ENCODE measurements at places on chromosomes 6 and 20. TPM values are rescaled to one million over a fixed set of nuclear protein-coding genes. Genes with fewer than 3 reads are reported as not detected.

DNA sequence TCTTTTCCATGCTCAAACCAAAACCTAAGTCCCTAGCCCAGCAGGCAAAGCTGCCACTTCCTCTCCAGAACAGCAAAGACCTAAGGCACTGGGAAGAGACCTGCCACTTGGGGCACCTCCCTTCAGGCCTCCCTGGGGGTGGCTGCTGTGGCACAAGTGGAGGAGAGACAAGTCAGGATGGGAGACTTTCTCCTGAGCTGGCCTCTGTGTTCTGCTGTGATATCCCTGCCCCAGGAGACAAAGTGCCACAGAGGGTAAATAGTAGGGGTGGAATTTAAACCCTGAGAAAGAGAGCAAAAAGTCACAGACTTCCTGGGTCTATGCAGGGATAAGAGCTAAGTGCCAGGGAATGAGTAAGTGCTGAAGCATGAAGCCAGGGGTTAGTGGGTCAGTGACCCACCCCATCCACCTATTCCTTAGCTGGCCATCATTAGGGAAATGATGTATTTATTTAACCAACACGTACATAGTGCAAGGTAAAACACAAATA, 84.2 kb downstream of the MRPL14 start:
- no peak for DNase-seq

DNA sequence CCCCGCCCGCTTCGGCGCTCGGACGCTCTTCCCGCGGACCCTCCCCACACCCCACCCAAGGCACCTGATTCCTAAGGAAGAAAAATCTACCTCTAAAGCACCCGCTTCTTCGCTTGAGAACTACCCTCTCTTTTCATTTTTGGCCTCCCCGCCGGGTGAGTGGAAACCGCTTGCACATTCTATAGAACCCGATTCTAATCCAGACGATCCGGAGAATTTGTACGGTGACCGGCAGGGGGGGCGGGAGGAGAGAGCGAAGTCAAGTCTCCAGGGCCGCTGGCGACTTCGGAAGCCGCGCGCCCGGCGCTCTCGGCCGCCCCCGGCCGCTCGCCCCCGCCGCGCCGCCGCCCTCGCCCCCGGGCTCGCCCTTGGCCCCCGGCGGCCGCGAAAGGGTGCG, at the start of gene RBM24:
RBM24 (plus strand) TSS at position 262 of the 397 bp plus-strand sequence. CDS start 221 bp downstream, outside the sequence.
- peak; percentile 75 for DNase-seq

DNA sequence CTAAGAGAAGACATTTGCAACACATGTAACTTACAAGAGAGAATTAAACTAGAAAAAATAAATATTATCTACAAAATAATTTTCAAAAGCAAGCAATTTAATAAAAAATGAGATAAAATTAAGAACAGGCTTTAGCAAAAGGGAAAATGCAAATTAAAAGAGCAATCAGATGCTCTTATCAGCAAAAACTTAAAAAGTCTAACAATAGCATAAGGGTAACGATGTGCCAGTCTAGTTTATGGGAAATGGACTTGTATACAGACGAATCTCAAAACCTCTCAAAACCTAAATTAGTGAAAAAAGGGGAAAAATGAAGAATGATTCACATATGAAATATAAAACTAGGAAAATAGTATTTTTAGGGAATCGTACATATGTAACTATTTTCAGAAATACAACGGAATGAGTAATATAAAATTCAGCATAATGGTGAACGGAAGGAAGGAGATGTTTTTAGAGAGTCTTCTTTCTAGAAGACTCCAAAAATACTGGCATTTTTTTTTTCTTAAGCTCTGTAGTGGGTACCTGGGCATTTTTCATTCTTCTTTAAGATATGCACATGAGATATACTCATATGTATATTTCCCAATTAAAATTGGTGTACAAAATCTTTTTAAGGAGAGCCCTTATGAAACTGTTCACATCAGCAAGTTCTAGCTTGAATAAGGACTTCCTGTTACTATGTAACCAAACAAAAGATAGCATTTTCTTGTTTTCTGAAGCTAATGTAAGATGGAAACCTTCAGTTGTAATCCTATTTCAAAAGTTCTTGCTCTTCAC, 927 bp upstream of the MANEA start:
- DNase-seq: peak; percentile 2

DNA sequence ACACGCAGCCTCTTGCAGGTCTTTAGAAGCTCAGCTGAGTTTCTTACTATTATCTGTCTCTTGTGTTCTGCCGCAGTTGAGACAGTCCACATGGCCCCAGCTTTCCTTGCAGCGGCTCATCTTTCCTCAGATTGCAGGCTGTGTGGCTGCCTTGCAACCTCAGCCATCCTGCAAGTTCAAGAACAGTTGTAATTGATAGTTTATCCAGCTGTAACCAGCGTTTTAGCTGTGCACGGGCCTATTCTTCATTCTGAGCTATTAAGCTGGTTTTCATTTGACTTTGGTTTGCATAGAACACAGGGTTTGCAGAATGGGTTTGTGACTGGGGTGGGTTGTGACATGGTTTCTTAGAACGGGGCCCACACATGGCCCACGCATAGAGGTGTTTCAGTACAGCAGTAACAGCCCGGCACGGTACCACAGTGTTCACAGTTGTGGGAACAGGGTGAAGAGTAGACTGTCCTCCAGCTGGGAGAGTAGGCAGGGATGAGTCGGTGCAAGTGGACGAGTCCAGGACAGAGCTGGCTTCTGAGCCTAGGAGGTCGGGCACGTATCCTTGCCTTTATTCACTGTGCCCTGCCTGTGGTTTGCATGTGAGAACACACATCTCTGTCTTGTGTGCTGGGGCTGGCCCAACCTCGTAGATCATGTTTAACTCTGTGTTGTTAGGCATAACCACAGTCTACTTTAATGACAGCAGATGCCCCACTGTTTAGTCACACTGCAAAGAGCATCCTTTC, 89.2 kb downstream of the RPP40 start:
- DNase-seq: peak; percentile 67

DNA sequence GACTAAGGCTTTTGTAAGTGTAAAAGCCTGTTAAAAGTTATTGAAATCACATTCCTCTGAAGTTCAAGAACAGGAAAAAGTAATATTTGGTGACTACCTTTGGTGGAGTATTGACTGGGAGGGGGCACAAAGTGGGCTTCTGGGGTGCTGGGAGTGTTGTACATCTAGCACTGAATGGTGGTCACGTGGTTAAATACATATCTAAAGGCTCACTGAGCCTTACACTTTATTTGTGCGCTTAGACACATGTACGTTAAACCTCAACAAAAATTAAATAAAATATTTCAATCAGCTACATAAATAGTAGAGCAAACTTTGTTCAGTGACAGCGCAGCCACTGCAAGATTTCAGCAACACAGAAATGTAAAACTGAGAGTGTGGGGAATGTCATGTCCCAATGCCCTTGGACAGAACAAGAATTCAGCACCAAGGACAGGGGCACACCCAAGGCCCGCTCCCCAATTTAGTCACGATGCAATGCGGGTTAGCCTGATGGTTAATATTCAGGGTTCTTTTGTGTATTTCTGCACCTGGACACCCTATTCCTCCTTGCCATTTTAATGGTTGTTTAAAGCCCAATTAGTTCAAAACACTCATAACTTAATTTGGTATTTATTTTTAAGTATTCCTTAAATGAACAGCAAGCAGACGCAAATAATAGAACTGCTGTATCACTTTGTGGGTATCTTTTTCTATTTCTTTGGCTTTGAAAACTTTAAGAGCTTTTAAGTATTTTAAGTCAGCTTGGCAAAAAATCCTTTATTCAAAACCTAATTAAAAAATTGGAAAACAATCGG, 37.4 kb downstream of the ANGPT4 start:
- DNase-seq: peak; percentile 57

GRCh38 chr6:1995636-1996035, 249.8 kb downstream of the GMDS start:
- no peak for DNase-seq

DNA sequence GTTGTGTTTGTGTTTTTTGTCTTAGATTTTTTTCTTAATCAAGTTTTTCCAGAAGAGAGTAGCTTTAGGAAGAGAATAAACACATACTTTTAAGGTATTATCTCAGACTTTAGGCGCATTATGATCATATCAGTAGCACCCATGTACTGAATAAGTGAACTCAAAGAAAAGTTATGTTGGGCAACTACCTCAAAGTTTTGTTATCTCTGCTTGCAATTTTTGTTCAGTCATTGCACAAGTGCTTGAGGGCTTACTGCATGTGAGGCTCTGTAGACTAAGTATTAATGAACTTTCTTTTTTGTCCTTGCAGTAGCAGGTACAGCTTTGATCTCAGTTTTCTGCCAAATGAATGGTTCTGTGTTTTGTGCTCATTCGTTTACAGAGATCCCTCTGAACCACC, 189.0 kb downstream of the SLC16A10 start:
- DNase-seq: no peak

DNA sequence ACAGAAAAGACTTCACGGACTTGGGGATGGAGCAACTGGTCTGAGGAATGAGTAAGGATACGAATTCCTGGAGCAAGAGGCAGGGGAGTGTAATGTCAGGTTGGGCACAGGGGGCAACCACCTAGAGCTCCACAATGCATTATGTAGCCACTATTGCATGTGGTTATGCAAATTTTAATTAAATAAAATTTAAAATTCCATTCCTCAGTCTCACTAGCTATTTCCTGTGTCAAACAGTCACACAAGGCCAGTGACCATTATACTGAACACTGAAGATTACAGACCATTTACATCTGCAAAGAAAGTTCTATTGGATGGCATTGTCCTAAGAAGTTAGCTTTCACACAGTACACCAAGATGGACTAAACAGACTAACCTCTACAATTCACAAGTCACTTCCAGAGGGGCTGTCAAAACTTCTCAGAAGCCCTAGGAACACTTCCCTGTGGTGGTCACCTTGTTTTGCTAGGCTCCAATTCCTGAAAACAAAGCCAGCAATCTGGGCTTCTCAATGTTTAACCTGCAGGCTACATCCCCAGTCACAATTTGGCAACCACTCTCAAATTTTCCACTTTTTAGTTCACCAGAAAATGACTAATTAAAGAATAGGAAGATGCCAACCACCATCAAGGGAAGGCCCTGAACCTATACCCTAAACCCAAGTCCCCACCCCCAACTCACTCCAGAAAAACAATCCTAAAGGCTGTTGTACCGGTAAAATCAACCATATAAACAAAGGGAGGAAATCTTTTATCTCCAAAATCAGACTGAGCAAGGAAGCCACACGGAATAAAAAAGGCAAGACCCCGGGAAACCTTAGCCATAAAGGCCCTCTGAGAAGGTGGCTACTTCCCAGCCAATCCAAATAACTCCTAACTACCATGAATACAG, 34.2 kb upstream of the C20orf203 start:
- DNase-seq: no peak

LY6G6F gene
- polyA plus RNA-seq: 0.43 TPM

TNF gene
- not detected for polyA plus RNA-seq

Data from renal pelvis (tissue), 12 donors.